Thymus (tissue), 14 donors: ENCODE measurements at places on chromosomes 7 and 10. TPM values are rescaled to one million over a fixed set of nuclear protein-coding genes. Genes with fewer than 3 reads are reported as not detected.

SPAM1 gene
- not detected for total RNA-seq

CPED1 gene
- total RNA-seq, result 2.2 TPM

- no peaks in the 10 kb centered on the region for H3K27me3 ChIP-seq
- no peak overlapping the region for H3K4me3 ChIP-seq
- no peak overlapping the region for H3K27ac ChIP-seq
- no peak for DNase-seq
Observed at GRCh38 chr7:80819503-80819902, 99.3 kb downstream of the SEMA3C start.

GRCh38 chr7:37318541-37318940 lies 130.1 kb downstream of the ELMO1 start:
- DNase-seq, result peak; percentile 41
- H3K4me3 ChIP-seq, result no peak overlapping the region
- peaks cover 5% of the 10 kb centered on the region for H3K4me1 ChIP-seq
- H3K27ac ChIP-seq, result no peak overlapping the region

GRCh38 chr10:16965344-16965616 lies 148.1 kb upstream of the RSU1 start:
- no peak overlapping the region for H3K27ac ChIP-seq
- no peak overlapping the region for H3K4me3 ChIP-seq
- H3K36me3 ChIP-seq, result no peaks in the 10 kb centered on the region
- no peak for DNase-seq
- H3K27me3 ChIP-seq, result no peaks in the 10 kb centered on the region
- no peaks in the 10 kb centered on the region for H3K4me1 ChIP-seq

MRPL32 gene
- total RNA-seq, result 56.5 TPM

SLC16A9 gene
- total RNA-seq, result 1.6 TPM

DNA sequence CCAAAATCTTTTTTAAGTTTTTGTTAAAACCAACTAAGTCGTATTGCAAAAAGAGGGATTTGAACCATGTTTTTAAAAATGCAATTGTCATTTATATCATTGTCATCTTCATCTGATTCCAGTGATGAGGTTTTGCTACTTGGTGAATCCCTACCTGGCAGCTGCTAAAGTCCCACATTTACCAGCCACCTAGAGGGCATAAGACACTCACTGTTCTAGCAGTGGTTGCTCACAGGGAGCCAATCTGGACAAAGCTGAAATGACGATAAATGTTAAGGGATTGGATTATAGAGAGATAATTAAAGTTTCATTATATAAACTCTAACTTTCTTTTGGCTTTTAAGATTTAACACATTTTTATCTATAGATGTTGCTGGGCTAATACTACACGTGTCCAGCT lies 18.7 kb downstream of the KIFBP start:
- no peaks in the 10 kb centered on the region for H3K27me3 ChIP-seq
- no peak overlapping the region for H3K4me3 ChIP-seq
- DNase-seq, result no peak
- H3K27ac ChIP-seq, result no peak overlapping the region
- no peaks in the 10 kb centered on the region for H3K4me1 ChIP-seq

DNA sequence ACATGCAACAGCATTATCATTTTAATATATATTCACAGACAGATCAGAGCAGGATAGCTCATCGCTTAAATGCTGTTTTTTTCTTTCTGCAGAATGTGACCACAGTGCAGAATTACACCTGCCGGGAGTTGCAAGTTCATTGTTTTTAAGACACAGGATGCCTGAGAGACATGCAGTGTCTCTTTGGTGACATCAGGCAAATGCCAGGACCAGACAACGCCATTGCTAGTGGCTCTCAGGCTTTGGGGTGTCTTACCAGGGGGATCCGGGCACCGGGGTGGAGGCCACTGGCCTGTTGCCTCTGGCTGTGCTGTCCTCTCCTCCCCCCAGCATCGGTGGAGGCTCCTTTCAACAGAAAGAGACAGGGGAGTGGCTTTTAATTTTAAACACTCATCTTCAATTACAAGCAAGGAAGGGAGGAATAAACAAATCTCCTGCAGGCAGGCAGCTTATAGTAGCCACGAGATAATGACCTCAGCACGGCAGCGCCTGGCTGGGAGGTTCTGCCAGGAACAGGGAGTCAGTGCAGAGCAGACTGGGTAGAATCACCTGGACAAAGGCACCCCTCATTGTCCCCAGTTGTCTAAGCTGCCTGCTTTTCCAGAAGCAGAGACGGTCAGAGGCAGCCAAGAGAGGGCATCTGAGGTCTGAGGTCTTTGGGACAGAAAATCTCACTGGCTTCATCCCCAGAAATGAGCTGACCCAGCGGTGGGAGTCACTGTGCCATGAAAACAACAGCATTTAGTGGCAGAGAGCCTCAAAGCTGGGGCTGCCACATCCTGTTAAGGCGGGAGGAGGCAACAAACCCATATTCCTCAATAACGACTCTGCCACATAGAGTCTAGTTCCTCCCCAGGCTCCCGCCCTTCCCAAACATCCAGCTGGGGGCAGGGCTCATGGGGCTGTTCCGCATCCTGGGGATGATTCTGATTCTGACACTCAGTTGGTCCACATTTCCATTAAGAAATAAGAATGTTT lies 148.4 kb downstream of the TCERG1L start:
- H3K27me3 ChIP-seq, result no peaks in the 10 kb centered on the region
- H3K4me1 ChIP-seq, result no peaks in the 10 kb centered on the region
- H3K27ac ChIP-seq, result no peak overlapping the region
- DNase-seq, result no peak
- no peak overlapping the region for H3K4me3 ChIP-seq
- no peaks in the 10 kb centered on the region for H3K36me3 ChIP-seq

LRIT1 gene
- not detected for total RNA-seq

GRCh38 chr10:73974309-73974946 lies 23.5 kb upstream of the VCL start:
- H3K4me1 ChIP-seq, result no peaks in the 10 kb centered on the region
- H3K36me3 ChIP-seq, result no peaks in the 10 kb centered on the region
- no peak overlapping the region for H3K4me3 ChIP-seq

- H3K27me3 ChIP-seq, result no peaks in the 10 kb centered on the region
- DNase-seq, result no peak
- no peaks in the 10 kb centered on the region for H3K36me3 ChIP-seq
- H3K4me1 ChIP-seq, result no peaks in the 10 kb centered on the region
- H3K27ac ChIP-seq, result no peak overlapping the region
Observed at GRCh38 chr7:91330191-91330808, 66.1 kb downstream of the FZD1 start.

DNA sequence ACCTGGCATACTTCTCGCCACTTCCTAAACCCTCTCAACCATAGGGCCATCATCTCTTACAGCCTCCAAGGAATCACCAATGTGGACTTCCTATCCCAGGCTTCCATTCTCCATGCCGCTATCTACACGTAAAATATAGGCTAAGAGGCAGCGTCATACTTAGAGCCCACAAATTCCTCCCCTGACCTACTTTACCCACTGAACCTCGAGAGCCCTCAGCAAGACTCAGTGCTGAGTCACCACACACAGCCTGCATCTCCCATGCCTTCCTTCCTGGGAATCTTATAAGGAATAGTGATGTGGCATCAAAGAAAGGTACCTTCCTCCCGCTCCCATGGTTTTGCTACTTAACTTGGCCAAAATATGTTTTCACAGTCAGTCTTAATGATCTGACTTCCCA lies 435.6 kb upstream of the NFE2L3 start:
- no peaks in the 10 kb centered on the region for H3K27me3 ChIP-seq
- no peak for DNase-seq
- H3K36me3 ChIP-seq, result no peaks in the 10 kb centered on the region
- no peak overlapping the region for H3K4me3 ChIP-seq

DNA sequence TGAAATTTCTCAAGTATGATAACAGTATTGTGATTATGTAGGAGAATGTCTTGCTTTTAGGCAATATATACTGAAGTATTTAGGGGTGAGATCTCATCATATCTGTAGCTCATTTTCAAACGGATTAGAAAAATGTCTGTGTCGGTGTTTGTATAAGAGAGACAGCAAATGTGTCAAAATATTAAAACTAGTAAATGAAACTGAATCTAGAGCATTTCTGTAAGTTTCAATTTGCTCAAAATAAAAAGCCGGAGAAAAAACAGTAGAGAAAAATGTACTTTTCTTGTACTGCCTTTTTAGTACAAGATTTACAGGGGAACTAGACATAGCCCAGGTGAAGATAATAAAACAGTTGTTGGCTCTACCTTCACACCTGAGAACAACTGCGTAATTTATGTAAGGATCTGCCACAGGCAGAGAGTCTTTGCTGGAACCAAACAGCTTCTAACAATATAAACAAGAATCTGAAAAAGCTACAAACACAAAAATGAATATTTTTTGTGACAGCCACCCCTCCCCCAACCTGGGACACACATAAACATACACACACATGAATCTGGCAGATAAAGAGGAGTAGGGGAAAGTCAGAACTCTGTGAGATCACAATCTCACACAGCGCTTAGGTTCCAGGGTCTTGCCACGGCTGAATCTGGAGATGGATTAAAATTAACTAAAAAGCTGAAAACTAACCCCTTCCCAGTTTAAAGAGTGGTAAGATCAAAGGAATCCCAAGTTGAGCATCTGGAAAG lies 153.3 kb downstream of the AVL9 start:
- H3K4me1 ChIP-seq, result no peaks in the 10 kb centered on the region
- H3K36me3 ChIP-seq, result no peaks in the 10 kb centered on the region
- no peak for DNase-seq
- H3K4me3 ChIP-seq, result no peak overlapping the region
- H3K27me3 ChIP-seq, result no peaks in the 10 kb centered on the region

- DNase-seq, result no peak
- H3K27me3 ChIP-seq, result no peaks in the 10 kb centered on the region
- no peak overlapping the region for H3K27ac ChIP-seq
- H3K4me1 ChIP-seq, result no peaks in the 10 kb centered on the region
- H3K4me3 ChIP-seq, result no peak overlapping the region
Observed at GRCh38 chr10:15632456-15633091, 87.1 kb downstream of the ITGA8 start.

- H3K4me3 ChIP-seq, result no peak overlapping the region
- no peak for DNase-seq
- peaks cover 4% of the 10 kb centered on the region for H3K36me3 ChIP-seq
- no peaks in the 10 kb centered on the region for H3K27me3 ChIP-seq
- no peaks in the 10 kb centered on the region for H3K4me1 ChIP-seq
- peak overlapping the region; percentile 20 for H3K27ac ChIP-seq
Observed at GRCh38 chr10:132411561-132412253, 14.7 kb downstream of the PWWP2B start.
